Endothelial cell of umbilical vein (primary cell): ENCODE measurements at places on chromosomes 5 and 9. TPM values are rescaled to one million over a fixed set of nuclear protein-coding genes. Genes with fewer than 3 reads are reported as not detected.

FOXD1 gene
- 0.14 and 0.20 TPM in 2 replicates for total RNA-seq

SMU1 gene
- total RNA-seq, result 21.7 and 22.2 TPM in 2 replicates

ZNF483 gene
- 1.8 and 2.0 TPM in 2 replicates for total RNA-seq

TSLP gene
- not detected in 2 replicates for total RNA-seq

DNA sequence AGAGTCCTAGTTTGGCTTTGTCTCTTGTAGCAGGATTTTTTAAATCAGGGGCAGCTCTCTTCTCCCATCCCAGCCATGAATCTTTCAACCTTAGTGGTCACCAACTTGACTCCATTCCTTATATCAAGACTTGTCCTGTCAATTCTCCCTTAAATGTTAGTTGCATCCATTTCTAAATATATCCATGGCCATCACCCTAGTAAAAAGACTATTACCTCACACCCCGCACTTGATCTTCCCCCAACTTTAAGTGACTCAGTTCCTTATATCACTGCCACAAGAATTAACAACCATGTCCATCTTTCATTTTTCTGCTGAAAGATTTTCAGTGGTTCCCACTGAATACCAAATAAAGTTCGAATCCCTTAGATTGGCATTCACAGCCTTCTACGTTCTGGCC is 67.0 kb downstream of the STX17 start:
- DNase-seq, result no peak
- H3K4me3 ChIP-seq, result no peak overlapping the region
- H3K4me1 ChIP-seq, result no peaks in the 10 kb centered on the region
- H3K27ac ChIP-seq, result no peak overlapping the region
- no peaks in the 10 kb centered on the region for H3K36me3 ChIP-seq
- H3K27me3 ChIP-seq, result no peaks in the 10 kb centered on the region

- no peaks in the 10 kb centered on the region for H3K27me3 ChIP-seq
- no peak overlapping the region for H3K27ac ChIP-seq
- no peaks in the 10 kb centered on the region for H3K36me3 ChIP-seq
- H3K4me3 ChIP-seq, result no peak overlapping the region
- H3K4me1 ChIP-seq, result no peaks in the 10 kb centered on the region
Observed at GRCh38 chr9:98958271-98958984, 14.7 kb downstream of the COL15A1 start.

TBCA gene
- 193 and 206 TPM in 2 replicates for total RNA-seq

GRCh38 chr9:89564346-89564878 is 40.4 kb upstream of the GADD45G start:
- peaks cover 14% of the 10 kb centered on the region for H3K27me3 ChIP-seq
- peak; percentile 12 for DNase-seq
- no peaks in the 10 kb centered on the region for H3K36me3 ChIP-seq
- H3K4me3 ChIP-seq, result no peak overlapping the region

DNA sequence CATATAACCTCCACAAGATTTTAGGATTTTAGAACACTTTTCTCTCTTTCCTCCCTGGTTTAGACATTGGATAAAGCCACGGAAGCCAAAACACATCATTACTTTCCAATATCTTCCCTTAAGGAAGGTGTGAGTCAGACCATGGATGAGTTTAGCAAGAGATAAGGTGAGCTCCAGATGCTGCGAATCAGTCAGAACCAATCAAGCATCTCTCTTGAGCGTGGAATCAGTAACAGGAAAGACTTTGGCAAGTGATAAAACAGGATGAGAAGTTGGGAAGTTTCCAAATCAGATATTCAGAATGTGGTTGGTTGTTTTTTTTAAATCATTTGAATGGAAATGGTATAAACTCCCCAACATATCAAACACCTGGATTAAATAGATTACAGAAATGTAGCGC is 397.8 kb downstream of the EFNA5 start:
- no peaks in the 10 kb centered on the region for H3K27me3 ChIP-seq
- no peak overlapping the region for H3K4me3 ChIP-seq
- no peaks in the 10 kb centered on the region for H3K36me3 ChIP-seq
- H3K4me1 ChIP-seq, result peaks cover 3% of the 10 kb centered on the region

DNA sequence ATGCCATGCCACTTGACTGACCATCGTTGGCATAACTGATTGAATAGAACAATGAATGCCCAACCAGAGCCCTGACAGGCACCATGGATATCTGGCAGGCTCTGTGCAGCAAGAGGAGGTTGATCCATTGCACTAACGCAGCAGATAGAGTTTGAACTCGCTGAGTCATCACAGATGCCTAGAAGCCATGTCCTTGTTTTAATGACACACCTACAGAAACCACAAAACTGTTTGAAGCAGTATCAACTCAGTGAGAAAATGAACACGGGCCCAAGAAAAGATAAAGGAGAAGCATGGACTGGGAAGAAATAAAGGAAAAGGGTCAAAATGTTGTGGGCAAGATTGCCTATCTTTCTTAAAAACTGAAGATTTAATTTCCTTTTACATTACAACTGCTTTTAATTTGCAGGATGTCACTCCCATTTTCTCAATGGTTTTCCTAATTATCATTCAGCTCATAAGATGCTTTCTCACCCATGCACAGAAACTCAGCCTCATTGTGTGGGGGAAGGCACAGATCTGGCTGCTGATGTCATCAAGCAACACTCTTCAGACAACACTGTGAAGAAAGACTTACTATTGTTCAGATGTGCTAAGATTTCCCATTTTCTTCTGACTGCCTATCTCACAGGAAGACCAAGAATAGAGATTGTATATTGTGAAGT is 129.0 kb downstream of the PIK3R1 start:
- H3K27me3 ChIP-seq, result no peaks in the 10 kb centered on the region
- DNase-seq, result peak; percentile 24
- H3K36me3 ChIP-seq, result no peaks in the 10 kb centered on the region
- peaks cover 4% of the 10 kb centered on the region for H3K4me1 ChIP-seq

GRCh38 chr9:19512103-19512832 is 103.5 kb downstream of the ACER2 start:
- H3K27me3 ChIP-seq, result peaks cover 1% of the 10 kb centered on the region
- no peaks in the 10 kb centered on the region for H3K4me1 ChIP-seq
- no peak overlapping the region for H3K27ac ChIP-seq

GRCh38 chr5:147442224-147442623 is 67.6 kb downstream of the DPYSL3 start:
- H3K27me3 ChIP-seq, result no peaks in the 10 kb centered on the region
- peak; percentile 17 for DNase-seq
- no peak overlapping the region for H3K27ac ChIP-seq
- H3K4me1 ChIP-seq, result no peaks in the 10 kb centered on the region

- DNase-seq, result no peak
- H3K4me3 ChIP-seq, result no peak overlapping the region
- no peak overlapping the region for H3K27ac ChIP-seq
- H3K4me1 ChIP-seq, result no peaks in the 10 kb centered on the region
- H3K27me3 ChIP-seq, result no peaks in the 10 kb centered on the region
- H3K36me3 ChIP-seq, result peaks cover 10% of the 10 kb centered on the region
Observed at GRCh38 chr9:21528123-21528808, 46.2 kb upstream of the IFNE start.

MIGA2 gene
- total RNA-seq, result 28.0 and 29.5 TPM in 2 replicates

DNA sequence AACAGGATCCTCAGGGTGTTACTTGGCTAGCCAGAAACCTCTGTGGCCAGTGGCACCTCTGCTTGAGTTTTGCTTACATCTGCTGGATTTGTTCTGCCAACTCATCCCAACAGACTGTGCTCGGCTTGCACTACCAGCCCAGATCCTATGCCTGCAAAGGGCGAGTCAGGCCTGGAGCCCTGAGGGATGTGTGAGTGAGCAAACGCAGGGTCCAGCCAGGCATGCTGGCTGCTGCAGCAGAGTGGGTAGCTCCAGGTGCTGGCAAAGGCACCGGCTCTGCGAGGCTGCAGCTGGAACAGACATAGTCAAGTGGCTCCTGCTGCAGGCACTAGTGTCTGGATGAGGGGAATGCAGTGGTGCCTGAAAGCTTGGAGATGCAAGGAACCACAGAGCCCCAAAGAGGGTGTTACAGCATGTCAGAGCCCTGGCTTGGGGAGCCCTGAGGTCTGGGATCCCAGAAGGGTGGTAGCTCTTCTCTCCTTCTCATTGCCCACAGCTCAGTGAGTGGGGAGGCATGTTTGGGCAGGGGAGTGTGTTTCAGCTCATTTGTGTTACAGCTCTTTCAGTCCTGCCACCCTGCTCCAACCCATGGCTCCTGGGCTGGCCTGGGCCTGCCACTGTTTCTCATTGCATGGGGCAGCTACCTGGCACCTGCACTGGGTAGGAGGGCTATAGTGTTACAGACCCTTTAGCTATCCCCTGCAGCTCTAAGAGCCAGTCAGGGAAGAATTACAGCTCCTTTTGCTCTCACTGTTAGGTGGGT is 332.6 kb downstream of the TAF11L14 start:
- no peaks in the 10 kb centered on the region for H3K36me3 ChIP-seq
- H3K27me3 ChIP-seq, result no peaks in the 10 kb centered on the region
- no peak overlapping the region for H3K4me3 ChIP-seq
- H3K4me1 ChIP-seq, result no peaks in the 10 kb centered on the region
- DNase-seq, result no peak
- H3K27ac ChIP-seq, result no peak overlapping the region

SLC34A1 gene
- total RNA-seq, result not detected in 2 replicates
